Cardiac fibroblast (primary cell): ENCODE measurements at places on chromosomes 3 and 15.

DNA sequence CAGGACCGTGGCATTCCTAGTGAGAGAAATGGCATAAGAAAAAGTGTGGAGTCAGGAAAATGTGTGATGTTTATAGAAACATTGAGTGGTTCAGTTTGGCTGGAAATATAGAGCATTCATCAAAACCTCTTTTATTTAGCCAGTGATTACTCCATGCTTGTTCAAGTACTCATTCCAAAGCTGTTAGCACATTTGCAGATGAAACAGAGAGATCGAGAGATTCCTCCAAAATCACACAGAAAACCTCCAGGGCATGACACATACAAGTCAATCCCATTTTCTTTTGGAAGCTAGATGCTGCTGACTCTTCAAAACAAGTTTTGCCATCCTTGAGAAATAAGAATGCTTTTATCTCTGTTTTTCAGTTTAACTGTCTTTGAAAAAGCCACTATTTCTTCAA is 11.5 kb upstream of the MB21D2 start:
- DNase-seq: no peak

DNA sequence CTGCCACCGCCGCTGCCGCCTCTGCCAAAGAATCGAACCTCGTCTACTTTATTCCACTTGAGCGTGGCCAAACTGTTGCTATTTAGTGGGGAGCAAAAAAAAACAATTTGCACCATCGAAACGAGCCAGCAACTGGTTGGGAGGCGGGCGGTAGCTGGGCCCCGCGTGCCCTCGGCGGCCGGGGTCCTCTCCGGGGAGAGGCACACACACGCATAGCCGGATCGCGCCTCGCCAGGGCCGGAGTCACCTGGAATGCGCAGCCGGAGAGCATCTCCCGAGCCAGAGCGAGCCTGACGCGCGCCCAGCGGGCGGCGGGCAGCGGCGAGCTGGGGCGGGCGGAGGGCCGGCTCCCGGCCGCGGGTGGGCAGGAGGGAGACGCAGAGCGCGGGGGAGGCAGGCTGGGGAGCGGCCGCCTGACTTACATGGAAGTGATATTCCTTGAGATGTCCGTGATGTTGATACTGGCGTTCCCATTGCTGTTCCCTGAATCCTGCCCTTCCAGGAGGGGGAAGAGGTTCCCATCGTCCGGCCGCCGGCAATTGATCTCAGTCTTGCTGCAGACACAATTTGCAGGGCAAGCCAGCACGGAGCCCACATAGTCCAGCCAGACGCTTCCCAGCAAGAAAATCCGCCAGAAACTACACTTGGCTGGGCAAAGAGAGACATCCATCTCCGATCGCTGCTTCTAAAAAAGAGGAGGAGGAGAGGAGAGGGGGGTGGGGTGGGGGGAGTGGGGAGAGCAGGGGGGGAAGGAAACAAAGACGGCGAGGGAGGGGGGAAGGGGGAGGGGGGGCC is 858 bp downstream of the NTRK3 start:
- DNase-seq: no peak

GRCh38 chr3:101271728-101272127 is 48.6 kb downstream of the IMPG2 start:
- no peak for DNase-seq

DNA sequence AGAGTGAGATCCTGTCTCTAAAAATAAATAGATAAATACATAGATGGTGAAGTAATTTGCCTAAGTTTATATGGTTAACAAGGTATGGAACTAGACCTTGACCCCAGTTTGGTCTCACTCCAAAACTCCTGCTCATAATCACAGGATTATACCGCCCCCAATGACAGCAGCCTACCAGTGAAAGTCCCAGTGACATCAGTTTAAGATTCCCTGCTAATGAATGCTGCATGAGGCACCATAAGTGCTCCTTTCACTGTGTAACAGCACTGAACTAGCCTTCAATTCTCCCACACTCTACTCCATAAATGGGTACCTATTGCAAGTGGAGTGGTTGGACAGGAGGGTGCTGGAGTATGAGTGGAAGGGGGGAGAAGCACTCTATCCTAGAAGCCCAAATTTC is 23.7 kb upstream of the THSD4 start:
- DNase-seq: no peak

DNA sequence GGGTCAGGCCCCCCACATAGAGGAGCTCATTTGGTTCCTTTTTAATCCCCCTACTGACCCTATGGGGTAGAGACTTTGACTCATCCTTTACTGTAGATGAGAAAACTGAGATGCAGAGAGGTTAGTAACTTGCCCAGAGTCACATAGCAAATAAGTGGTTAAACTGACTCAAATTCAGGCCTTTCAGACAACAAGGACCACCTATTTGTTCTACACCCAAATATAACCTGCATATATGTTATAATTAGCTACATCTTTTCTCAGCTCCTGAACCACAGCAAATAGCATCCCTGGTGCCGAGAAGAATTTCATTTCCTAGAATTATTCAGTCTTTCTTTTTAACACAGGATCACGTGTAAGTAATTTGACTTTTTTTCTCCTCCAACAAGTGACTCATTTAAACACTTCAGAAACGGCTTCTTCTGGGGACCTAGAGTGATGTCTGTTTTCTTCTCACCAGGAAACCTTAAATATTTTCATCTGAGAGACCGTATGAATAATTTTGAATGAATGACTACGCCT is 57.4 kb downstream of the MGLL start:
- no peak for DNase-seq

DNA sequence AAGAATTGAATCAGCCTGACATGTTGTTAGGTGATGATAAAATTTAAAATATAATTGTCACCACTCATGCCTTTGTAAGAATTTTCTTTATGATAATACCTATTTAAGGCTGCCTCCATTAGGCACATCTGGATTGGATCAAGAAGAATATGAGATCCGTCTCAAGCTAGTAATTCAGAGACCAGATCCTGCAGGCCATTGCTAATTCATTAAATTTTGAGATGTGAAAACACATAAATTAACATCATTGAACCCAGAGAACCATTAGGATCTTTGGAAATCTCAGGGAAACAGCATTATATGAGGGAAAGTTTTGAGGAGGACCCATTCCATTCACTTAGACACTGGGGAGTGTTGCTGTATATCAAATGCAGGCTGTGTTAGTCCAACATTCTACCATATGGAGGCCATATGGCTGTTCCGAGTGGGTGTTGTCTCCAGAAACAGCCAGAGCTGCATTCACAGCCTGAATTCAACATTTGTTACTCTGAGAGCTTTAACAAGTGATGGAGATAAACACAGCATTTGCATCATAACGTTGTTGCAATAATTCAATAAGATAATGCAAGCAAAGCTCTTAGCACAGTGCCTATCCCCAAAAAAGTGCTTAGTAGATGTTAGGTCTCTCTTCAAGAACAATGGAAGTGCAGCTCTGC is 67.4 kb downstream of the DTWD1 start:
- DNase-seq: peak; percentile 20

- peak; percentile 85 for DNase-seq
These were observed 5.8 kb upstream of the GLCE start for GRCh38 chr15:69154684-69155083.

- DNase-seq: peak; percentile 26
These were observed 23.7 kb upstream of the SFMBT1 start for GRCh38 chr3:53069422-53070068.

GRCh38 chr3:126106336-126107202 is 22.6 kb upstream of the SLC41A3 start:
- DNase-seq: no peak

DNA sequence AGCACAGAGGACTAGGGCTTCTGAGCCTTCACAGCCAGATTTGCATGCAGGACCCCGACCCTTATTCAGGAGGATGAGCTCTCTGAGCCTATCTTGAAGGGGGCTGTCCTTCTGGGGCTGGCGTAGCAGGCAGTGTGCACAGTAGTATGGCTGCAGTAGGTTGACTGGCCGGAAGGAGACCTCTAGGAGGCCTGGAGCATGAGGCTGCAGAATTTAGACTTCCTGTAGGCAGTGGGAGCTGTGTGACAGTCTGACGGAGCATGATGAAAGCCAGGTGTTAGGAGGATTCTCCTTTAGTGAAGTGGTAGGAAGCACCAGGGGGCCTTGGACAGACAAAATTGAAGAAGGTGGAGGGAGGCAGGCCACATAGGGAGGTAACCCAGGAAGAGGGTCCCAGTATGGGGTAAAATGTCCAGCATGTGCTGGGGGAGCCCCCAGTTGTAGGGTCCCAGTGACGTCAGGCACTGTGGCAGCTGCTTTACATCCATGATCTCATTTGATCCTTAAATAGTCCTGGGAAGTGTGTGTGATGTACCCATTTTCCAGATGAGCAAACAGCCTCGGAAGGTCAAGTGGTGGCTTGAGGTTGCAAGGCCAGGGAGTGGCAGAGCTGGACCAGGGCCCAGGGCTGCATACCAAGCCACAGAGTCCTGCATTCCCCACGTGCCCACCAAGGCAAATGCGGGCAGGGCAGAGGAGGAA is 36.1 kb downstream of the SPSB4 start:
- no peak for DNase-seq

DNA sequence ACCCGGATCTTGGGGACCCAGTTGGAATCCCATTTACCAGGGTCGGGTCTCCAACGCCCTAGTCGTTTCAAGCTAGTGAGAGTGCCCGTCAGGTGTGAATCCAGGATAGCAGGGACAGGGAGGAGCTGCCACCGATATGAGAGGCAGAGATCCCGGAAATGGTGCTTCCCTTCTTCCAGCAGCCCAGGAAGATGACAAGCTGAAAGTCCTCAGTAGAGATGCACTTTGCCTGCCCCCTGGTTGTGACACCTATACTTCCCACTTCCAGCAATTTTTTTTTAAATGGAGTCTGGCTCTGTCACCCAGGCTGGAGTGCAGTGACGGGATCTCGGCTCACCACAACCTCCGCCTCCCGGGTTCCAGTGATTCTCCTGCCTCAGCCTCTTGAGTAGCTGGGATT is 503.0 kb downstream of the NTRK3 start:
- no peak for DNase-seq

- DNase-seq: peak; percentile 97
These were observed 37.6 kb downstream of the FAM3D start for GRCh38 chr3:58628823-58629562.

DNA sequence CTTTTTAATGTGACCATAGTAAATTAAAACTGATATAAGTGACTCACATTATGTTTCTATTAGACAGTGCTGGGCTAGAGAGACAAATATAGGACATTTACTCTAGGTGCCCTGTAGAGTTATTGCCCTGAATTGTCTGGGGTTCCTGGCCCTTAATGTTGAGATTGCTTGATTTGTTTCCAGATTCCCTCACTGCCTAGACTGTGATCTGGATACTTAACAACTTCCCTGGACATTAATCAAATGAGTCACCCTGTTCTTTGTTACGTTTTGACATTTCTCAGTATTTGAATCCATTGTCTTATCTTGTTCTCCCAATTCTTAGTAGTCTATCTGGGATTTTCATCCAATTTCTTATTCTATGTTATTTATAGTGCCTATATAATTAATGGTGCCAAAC is 65.8 kb downstream of the DTWD1 start:
- DNase-seq: peak; percentile 55

- no peak for DNase-seq
These were observed 27.7 kb downstream of the CMSS1 start for GRCh38 chr3:99845331-99845730.

DNA sequence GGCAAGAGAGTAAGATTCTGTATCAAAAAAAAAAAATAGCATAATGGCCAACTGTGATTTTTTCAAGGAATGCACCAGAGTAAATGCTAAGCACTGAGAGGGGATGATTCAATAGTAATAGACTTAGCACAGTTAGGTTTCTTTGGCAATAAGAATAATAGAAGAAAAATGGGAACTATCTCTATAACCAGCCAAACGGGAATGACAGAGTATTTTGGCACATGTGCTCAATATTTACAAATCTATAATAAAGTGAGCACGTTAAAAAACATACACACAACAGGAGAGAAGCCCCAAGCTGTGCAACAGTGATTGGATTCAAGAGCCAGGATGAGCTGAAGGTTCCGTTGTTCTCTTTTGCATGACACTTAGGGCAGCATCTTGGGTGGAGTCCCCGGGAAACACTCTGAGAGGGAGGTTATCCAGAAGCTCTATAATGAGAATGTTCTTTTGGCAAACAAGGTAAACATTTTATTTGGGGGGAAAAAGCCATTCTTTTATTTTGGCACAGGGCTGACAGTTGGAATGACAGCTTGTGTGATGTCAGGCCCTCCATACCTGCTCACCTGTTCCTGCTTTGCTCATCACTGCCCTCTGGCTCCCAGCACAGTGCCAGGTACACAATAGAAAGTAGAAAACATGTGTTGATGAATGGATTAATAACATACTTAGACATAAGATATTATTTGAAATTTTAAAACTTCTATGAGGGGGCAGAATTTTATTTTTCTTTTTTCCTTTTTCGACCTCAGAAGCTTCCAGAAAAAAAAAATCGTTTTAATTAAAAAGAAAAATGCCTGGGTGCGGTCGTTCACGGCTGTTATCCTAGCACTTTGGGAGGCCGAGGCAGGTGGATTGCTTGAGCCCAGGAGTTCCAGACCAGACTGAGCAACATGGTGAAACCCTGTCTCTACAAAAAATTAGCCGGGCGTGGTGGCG is 44.0 kb upstream of the MUC4 start:
- no peak for DNase-seq

DNA sequence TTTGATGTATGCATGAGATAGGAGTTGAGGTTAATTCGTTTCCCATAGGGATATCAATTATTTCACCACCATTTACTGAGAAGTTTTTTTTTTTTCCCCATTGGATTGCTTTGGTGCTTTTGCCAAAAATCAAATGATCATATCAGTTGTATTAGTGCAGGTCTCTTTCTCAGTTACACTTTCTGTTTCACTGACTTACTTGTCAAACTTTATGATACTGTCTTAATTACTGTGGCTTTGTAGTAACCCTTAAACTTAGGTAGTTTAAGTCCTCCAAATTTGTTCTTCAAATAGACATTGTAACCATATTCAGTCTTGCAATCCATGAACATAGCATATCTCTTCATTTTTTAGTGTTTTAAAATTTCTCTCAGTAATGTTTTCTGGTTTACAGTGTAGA is 259.9 kb upstream of the SLCO3A1 start:
- DNase-seq: no peak

DNA sequence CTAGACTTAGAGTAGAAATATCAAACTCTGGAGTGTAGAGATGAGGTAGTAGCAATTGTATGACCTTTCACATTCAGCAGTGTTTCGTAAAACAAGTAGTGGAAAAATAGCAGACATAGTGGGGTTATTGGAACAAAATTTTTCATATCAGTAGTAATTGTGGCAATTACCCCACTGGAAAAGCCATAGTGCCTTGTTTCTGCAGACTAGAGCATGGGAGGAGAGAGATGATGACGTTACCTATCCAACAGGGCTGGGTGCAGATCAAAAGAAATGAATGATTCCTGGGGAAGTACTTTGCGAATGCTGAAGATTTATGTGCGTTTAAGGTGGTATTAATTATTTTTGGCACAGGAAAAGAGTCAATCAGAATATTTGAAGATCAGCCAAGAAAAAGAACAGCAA is 147.0 kb upstream of the LRRFIP2 start:
- DNase-seq: no peak

GRCh38 chr3:172138193-172138537 is 98.8 kb downstream of the FNDC3B start:
- DNase-seq: no peak

- DNase-seq: no peak
These were observed 12.0 kb downstream of the PLA2G4B start for GRCh38 chr15:41850482-41851166.

- peak; percentile 67 for DNase-seq
These were observed 47.0 kb downstream of the MTHFS start for GRCh38 chr15:79849789-79850188.

GRCh38 chr3:55963601-55964000 is 476.5 kb upstream of the WNT5A start:
- DNase-seq: no peak
